ENCODE measurements at places on chromosomes 7 and 10.

DNA sequence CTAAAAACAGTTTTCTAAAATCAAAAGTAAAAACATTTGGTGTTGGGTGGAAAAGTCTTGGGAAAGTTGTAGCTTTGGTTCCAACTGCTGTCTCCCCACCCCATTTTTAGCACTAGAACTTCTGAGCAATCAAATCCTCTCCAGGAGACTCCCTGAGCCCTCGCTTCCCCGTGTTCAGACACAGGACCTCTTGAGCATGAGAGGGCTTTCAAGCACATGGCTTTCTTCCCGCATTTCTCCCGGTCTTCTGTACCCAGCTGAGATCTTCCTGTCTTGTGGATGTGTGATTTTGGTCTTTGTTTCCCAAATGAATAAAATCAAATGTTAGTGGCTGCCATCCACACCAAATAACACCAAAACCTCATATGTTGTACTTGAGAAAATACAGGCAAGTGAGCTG lies 5.0 kb downstream of the CXCL12 start:
- no peak for DNase-seq

DNA sequence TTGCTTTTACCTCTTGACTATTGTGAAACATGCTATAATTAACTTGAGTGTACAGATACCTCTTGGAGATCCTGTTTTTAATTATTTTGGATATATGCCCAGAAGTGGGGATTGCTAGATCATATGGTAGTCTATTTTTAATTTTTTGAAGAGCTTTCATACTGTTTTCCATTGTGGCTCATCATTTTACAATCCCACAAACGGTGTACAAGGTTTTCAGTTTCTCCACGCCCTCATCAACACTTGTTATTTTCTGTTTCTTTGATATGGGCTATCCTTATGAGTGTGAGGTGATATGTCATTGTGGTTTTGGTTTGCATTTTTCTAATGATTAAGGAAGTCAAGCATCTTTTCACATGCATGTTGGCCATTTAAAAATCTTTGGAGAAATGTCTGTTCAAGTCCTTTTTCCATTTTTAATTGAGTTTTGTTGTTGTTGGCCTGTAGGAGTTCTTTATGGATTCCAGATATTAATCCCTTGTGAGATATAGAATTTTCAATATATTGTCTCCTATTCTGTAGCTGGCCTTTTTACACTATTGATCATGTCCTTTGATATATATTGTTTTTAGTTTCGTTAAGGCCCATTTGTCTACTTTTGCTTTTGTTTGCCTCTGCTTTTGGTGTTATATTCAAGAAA lies 7.5 kb downstream of the AGK start:
- DNase-seq, result no peak

GRCh38 chr7:117008886-117009531 lies 55.7 kb downstream of the ST7 start:
- no peak for DNase-seq

- DNase-seq, result no peak
Observed at GRCh38 chr10:24993237-24993958, 22.6 kb downstream of the ENKUR start.

- DNase-seq, result peak; percentile 51
Observed at GRCh38 chr7:117871778-117872538, 1.3 kb downstream of the CTTNBP2 start.

- no peak for DNase-seq
Observed at GRCh38 chr7:39313974-39314373, 252.2 kb upstream of the YAE1 start.
